ENCODE measurements at places on chromosomes 3 and 15.
A peak's percentile ranks its signal among the peaks of the same experiment; 100 is the strongest.

GRCh38 chr3:67685499-67685898 is 31.1 kb upstream of the SUCLG2 start:
- DNase-seq: no peak

DNA sequence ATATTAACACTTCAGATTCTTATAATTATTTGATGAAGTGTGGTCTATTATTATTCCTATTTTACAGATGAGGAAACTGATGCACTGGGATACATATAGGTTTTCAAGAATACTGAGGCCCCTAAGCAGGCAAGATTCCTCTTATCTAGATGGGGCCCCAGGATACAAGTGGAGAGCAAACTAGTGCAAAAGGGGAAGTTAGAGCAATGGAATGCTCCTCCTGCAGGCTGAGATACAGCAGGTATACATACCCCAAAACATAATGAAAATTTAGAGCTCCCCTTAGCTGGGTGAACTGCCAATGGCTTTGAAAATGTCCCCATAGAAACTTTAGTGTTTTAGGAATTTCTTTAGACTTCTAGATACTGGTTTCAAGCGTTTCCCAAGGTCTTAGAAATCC is 247.1 kb downstream of the CHST2 start:
- no peak for DNase-seq

DNA sequence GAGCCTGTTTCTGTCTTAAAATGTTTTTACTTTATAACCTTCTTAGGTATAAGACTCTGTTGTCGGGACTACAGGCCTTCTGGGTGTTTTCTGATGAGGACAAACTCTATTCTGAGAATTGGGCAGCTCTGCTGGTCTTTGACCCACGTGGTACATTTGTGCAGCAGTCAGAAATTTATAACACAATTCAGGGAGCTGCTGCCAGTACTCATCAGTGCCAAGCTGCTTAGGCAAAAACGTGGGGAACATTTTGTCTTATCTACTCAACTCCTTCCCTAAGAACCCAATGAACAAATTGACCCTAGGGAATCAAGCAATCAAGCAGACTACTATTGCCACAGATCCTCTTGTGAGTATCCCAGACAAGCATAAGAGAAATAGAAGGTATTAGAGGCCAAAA is 180.7 kb upstream of the PDZRN3 start:
- no peak for DNase-seq

- no peak for DNase-seq
Observed at GRCh38 chr3:139119331-139120025, 74.8 kb upstream of the PRR23C start.

- peak; percentile 28 for DNase-seq
Observed at GRCh38 chr15:99059010-99059981, 45.6 kb upstream of the SYNM start.

- DNase-seq: no peak
Observed at GRCh38 chr3:73214846-73215245, 153.4 kb downstream of the EBLN2 start.

DNA sequence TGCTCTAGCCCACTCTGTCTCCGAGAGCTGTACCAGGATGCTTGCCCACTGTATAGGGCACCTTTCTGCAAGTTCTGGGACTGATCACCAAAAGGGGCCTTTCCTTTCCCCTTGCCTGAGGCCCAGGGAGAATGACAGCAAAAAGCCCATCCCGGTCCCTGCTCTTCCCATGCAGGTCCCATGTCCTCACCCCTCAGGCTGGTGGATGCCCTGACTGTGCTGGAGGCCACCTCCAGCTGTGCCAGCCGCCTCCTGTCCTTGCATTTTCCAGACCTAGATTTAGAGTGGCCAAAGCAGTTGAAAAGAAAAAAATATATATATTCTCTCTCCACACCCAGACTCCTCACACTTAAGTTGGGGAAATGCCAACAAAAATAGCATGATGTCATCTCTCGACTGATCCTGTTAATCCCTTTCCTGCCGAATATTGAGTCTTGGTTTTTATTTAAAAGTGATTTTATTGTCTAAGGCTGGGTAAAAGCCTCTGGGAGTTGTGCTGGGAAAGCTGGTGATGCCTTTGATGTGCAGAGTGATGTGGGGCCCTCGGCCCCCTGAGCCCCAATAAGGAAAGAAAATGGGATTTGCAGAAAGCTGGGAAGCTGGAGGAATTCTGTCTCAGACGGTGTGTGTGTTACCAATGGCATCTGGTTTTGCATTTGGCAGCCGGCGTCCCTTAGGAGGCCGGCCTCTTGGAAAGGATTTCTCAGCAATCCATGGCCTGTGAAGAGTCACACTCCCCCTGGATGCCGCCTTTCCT is 29.3 kb upstream of the TPM1 start:
- no peak for DNase-seq

- DNase-seq: no peak
Observed at GRCh38 chr3:126102011-126102410, 18.1 kb upstream of the SLC41A3 start.

DNA sequence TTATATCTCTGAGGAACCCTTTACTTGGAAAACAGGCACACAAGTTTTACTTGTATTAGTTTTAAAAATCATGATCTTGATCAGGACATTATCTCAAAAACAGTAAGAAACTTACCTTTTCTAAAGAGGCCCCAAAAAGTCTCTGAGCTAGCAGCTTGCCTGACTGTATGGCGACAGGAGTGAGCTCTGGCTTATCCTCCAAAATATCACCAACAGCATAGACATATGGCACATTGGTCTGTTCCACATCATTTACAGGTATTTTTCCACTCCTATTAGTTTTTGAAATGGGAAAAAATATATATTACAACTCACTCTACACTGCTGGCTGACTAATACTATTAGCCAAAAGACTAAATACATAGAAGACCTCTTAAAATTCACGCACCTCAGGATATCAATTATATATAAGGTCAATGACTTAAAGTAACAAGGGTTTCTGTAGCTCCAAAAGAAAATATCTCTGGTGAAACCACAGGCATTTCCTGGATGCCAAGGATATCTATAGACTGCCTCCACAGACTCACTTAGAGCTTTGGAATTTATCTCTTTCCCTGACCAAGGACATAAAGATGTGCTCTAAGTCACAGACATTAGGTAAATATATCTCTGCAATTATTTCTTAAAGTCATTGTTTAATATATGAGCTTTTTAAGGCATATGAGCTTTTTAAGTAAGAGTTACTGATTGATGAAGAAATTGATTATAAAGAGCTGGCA is 33.1 kb downstream of the TXNRD3 start:
- DNase-seq: no peak

DNA sequence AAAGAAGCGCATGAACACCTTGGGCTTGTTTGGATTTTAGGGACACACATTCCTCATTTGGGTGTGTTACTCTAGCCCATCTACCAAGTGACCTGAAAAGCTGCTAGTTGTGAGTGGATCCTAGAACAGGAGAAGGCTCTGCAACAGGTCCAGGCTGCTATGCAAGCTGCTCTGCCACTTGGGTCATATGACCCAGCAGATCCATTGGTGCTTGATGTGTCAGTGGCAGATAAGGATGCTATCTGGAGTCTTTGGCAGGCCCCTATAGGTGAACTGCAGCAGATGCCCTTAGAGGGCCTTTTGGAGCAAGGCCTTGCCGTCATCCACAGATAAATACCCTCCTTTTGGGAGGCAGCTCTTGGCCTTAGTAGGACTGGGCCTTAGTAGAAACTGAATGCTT is 53.2 kb downstream of the PAQR5 start:
- DNase-seq: no peak

- no peak for DNase-seq
Observed at GRCh38 chr3:107284612-107285011, 92.6 kb upstream of the CCDC54 start.

GRCh38 chr15:90884719-90885431 is 571 bp downstream of the FES start:
- DNase-seq: no peak

- no peak for DNase-seq
Observed at GRCh38 chr3:168801794-168802193, 706.1 kb upstream of the GOLIM4 start.

DNA sequence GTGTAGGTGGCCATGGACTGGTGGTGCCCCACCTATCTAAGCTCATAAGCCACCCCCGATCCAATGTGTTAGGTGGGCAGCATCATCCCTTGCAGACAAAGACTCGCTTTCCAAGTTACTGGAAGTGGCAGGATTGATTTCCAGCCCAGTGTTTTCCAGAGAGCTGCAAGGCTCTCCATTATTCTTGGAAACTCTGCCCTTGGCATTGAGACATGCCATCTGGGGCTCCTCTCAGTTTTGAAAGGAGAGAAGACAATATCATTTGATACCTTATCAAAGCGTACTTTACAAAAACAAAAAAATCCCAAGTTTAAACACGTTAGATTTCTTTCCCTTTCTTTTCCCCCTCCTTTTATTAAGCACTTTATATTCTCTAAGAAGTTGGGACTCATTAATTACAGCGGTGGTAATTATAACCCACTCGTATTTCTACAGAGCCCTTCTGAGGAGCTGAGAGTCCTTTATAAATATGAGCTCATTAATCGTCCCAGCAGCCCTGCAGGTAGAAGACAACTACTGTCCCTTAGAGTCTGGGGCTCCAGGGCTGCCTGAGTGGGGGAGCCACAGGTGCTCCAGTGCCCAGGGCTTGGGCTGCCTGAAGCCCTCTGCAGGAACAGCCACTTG is 226.1 kb downstream of the TLE3 start:
- no peak for DNase-seq

DNA sequence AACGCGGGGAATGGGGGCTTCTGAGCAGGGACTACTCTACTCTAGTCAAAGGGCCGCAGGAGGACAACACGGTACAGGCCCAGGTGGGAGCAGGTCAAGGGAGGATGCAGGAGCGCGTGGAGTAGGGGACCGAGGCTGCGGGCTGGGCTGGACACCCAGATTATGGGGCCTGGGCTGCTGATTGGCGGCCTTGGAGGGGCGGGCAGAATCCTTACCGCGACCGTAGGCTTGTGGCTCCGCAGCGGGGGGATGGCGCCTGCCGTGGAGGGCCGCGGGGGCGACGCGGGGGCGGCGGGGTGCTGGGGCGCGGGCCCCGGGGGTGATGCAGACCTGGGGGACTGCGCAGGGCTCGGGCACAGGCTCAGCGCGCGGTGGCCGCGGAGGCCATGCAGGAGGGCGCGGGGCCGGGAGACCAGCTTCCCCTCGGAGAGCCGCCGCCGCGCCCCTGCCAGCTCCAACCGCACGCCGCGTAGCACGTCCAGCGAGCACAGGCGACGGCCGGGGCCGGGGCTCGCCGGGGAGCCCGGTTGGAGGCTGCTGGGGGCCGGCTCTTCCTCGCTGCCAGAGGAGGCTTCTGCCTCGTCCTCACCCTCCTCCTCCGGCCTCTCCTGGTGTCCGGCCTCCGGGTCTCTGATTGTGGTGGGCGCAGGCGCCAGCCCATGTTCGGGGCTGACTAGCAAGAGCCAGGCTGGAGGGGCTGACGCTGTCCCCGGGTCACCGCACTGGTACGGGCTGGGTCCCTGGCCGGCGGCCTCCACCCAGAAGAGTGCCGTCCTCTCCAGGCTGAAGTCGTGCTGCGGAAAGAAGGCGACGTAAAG is 12.9 kb downstream of the UBAP1L start:
- DNase-seq: no peak

DNA sequence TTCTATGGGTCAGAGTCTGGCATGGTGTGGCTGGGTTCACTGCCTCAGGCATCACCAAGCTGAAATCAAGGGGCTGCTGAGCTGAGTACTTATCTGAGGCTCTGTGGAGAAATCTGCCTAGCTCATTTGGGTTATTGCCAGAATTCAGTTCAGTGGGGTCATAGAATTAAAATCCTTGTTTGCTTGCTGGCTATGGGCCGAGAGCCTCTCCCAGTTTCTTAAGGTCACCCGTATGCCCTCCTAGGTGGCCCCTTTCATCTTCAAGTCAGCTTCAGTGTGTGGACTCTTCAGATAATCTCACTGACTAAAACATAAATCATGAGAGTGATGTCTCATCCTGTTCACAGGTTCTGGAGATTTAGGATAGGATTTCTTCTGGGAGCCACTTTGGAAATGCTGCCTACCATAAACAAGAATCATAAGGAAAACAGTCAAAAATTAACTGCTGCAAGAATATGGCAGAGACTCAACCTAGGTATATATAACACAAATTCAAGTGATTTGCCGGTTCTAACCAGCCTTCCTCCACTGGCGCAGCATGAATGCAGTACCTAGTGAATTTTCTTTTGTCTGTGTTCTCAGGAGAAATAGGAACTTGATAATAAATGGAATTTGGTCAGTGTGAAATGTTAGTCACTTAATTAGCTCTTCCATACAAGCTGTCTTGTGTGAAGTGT is 5.3 kb downstream of the CP start:
- DNase-seq: no peak

DNA sequence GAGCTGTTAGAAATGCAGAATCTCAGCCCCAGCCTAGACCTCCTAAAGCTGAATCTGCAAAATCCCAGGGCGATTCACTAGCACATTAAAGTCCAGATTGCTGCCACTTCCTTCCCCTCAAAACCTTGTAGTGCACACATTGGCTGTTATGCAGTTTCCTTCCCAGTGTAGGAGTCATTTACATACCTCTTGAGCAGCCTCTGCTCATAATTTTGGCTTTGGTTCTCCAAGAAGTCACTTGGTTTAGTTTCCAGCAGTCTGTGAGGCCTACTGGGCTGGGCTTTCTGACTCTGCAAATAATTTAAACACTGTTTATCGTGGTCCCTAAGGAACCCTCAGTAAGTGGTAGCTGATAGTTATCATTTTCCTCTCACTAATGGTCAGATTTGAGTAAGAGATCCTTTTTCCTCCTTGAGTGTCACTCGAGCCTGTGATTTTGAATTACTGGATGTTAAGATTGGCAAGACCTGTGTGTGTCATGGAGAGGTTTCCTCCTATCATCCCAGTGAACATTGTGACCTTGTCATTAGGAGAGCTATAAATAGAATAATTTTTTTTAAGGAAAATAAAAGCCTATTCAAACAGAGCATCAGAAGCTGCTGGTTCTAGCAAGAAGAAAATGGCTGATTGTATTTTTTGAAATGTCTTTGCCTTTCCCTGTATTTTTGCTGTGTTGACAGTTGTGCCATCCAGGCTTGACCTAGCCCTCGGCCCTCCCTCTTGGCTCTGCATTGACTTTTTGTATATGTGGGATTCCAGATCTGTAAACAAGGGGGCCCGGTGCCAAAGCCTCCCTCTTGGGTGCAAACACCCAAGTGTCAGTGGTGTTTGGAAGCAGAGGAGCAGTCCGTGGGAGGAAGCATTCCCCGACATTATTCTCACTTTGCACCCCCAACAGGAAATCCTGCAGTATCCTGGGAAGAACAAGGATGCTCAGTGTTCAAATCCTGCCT is 134.8 kb upstream of the ANKRD28 start:
- DNase-seq: no peak

DNA sequence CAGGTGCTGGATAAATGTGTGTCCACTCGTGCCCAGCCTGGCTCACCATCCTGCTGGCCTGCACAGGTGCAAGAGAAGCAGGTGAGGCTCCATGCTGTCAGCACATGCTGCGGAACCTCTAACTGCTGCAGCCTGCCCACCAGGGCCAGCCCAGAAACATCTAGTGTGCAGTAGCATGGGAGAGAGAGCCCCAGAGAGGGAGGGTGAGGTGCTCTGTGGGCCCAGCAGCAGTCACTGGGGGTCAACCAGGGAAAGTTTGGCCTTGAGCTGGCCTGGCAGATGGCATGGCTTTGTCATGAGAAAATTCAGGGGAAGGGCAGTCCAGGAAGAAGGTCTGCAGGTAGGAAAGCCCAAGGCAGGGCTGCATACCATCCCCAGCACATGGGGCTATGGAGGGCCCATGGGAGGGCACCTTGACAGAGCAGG is 18.2 kb upstream of the PRR23E start:
- DNase-seq: no peak

Measured in activated T-cell treated with anti-CD3 and anti-CD28 coated beads for 1 hour (primary cell).